NCI-H1048 (cell line): ENCODE measurements at places on chromosomes 3 and 15.

- no peak for DNase-seq
Measured at GRCh38 chr3:159798951-159799350, 189.7 kb upstream of the IL12A start.

GRCh38 chr3:58683466-58683865 lies 16.9 kb upstream of the FAM3D start:
- no peak for DNase-seq

DNA sequence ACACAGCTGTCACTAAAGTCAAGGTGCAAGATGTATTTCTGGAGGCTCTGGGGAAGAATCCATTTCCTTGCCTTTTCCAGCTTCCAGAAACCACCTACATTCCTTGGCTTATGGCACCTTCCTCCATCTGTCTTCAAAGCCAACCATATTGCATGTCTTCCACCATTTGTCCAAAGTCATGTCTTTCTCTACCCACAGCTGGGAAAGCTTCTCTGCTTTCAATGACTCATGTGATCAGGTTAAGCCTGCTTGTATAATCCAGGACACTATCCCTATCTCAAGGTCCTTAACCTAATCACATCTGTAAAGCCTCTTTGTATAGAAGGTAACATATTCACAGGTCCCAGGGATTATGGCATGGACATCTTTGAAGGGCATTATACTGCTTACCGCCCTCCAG lies 14.2 kb downstream of the ARHGAP31 start:
- DNase-seq, result no peak

- DNase-seq, result no peak
Measured at GRCh38 chr3:39106281-39106811, 1.1 kb downstream of the GORASP1 start.

DNA sequence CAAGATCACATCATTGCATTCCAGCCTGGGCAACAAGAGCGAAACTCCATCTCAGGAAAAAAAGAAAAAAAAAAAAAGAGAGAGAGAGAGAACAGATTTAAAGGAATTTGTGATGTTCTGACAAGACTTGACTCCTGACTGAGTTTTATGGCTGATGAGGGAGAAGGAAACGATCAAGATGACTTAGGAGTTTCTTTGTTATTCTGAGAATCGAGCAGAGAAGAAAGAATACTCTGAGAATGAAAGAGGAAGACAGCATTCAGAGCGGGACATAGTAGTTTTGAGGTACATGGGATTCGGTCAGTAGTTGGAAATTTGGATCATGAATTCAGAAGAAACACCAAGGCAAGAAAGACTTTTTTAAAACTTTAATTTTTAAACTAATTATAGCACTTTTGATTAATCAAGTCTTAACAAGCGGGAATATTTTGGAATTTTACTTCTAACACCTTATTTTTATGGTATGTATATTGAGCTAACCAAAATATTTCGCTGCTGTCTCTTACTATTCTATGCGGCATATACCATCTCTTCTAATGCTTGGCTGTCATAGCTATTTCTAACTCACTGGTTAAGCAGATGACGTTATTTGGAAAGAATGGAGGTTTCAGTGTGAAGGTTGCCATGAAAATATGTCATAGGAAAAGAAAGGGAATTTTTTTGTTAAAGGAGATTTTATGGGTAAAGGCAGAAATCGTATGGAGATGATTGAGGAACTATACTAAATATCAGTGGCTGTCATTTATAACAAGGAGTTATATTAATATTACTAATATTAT lies 644.1 kb downstream of the RBMS3 start:
- DNase-seq, result no peak

DNA sequence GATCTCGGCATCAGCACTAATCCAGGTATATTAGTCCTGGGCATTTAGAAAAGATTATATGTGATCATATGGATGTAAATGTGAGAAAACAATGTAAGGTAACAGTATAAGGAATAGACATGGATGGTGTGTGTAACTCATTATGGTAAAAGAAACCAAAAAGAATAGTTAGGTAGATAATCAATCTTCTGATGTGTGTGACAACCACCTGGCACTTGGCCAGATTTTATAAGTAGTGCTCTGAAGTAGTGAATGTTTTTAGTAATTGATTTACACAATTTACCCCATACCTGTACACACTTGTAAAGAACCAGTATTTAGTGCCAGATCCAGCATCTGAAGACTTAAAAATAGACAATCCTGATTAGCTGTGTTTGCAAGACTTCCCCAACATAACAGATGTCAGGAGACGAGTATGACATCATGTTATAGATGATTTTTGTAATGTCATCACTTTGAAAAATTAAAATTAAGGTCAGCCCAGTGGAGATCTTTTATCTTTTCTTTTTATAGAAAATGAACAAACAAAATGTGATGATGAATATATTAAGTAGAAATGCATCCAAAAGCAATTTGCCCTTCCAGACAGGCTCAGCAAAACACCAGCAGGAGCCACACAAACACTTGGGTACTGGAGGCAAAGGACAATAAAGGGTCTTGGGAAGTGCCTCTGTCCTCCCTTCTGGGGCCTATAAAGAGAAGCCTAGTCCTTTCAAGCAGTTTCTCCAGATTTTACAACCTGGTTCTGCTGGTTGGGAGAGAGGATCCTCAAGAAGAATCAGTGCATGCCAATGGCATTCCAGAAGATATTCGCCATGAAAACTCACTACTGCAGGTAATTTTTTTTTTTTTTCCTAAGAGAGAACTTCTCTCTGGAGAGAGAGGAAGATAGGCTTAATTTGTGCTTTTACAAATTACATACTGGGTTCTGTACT lies 140.7 kb downstream of the MECOM start:
- DNase-seq, result no peak

DNA sequence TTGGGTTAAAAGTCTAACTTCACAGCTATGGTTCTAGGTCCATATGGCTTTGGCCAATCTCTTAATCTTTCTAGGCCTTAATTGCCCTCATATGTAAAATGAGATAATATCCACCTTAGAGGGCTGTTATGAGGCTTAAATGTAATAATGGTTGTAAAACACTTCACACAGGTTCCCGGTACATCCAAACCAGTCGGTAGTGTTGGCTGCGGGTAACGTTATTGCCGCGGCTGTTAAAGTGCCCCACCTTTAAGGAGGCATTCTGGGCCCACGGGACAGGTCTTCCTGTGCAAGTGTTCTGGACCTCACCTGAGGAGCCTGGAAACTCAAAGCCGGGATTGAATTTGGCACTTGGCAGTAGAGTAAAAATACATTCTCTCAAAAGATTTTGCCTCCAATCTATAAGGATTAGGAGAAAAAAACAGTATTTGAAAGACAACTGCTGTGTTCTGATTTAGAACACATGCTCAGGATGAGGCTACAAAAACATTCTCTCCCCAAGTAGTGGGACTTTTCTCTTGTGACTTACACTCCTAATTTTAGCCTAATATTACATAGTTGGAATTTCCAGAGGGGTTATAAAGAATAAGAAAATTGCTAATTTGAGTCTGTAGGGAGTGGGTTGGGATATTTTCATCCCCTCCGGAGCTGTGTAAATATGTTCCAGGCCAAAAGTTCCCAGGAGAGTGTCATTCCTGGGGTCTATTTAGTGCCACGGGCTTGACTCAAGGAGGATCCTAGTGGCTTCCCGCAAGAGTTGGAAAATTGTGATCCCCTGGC lies 44.9 kb upstream of the TSEN2 start:
- DNase-seq, result no peak
